ENCODE measurements at places on chromosomes 3 and 15.
A peak's percentile ranks its signal among the peaks of the same experiment; 100 is the strongest.

DNA sequence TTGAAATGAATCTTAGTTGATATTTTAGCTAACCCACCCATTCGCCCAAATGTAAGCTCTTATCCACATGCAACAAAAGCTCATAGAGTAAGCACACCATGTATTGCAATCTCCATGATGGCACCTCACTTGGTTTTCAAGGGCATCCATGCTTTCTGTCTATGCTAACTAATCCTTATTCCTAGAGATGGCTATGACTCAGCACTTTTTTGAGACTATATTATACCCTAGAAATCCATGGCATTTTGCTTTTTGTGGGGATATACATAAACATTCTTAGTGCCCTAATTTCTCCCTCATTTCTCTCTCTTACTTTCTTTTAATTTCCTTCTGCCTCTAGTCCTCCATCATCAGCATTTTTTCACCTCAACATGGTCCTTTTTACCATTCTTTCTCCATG lies 168.5 kb upstream of the STT3B start:
- DNase-seq: no peak

GRCh38 chr15:34109797-34110663 lies 8.1 kb downstream of the PGBD4 start:
- no peak for DNase-seq

GRCh38 chr15:95326431-95327182 lies 1003.9 kb upstream of the NR2F2 start:
- no peak for DNase-seq

- peak; percentile 49 for DNase-seq
These were observed 61.0 kb upstream of the ANKRD28 start for GRCh38 chr3:15858547-15859506.

DNA sequence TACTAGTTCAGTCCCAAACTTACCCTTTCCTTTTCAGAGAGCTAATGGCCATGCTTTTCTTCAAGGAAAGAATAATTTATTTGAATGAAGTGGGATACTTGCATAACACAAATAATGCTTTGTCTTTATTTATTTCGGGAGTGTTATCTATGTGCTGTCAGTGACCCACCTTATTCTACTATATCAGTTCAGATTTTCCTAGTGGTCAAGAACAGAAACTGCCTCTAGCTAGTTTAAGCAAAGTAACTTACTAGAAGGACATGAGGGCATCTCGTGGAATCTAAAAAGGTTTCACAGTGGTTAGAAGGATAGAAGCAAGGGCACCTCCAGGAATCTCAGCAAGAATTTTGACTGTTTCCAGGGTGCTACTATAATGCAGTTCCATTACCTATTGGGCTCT lies 3.8 kb upstream of the TIMMDC1 start:
- no peak for DNase-seq

- DNase-seq: no peak
These were observed 188.4 kb upstream of the ST8SIA2 start for GRCh38 chr15:92205255-92205739.

DNA sequence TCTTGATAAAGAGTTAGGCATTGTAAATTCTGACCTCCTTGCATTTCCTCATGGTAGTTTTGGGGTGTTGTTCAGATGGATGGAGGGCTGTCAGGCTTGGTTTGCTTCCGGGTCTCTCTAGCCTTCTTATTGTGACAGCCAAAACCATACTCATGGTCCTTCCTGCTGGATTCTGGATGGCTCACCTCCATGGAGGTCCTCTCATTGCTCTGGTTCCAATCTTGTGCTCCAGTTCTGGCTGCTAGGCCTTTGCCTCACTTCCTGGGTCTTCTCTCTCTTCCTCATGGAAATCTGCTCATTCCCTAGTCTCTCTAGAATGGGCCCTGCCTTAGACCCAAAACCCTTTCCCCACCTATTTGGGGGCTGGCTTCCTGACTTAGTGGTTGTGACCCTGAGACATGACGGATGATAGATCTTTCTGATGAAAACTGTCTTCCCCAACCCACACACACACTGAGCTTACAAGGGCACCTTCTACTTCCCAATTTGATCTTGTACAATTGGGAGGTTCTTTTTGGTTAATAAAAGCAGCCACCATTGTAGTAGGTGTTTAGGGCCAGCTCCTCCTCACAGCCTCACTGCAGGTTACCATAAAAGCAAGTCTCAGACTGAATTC lies 66.2 kb upstream of the XCR1 start:
- DNase-seq: no peak

DNA sequence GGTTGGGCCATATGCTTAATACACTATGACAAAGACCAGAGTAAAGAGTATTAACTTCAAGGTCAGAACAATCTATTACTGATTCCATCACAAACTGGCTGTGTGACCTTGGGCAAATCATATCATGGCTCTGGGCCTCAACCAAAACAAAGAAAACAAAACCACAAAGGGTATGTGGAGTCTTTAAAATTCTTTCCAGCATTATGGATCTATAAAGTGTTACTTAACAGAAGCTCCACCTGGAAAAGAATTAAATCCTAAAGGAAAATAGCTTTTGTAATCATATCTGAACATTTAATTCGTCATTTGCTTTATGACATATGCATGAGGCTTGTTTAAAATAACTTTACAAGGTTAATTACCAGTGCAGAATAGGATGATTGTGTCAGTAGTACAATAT lies 265.5 kb downstream of the SATB1 start:
- no peak for DNase-seq
